ENCODE measurements at places on chromosomes 12 and 14. TPM values are rescaled to one million over a fixed set of nuclear protein-coding genes. Genes with fewer than 3 reads are reported as not detected.
A peak's percentile ranks its signal among the peaks of the same experiment; 100 is the strongest.

- peaks cover 3% of the 10 kb centered on the region for H3K36me3 ChIP-seq
- DNase-seq, result no peak
- H3K4me3 ChIP-seq, result no peak overlapping the region
- peaks cover 69% of the 10 kb centered on the region for H3K27me3 ChIP-seq
- peaks cover 9% of the 10 kb centered on the region for H3K4me1 ChIP-seq
Observed at GRCh38 chr14:104603711-104604401, 716 bp downstream of the TMEM179 start.

- H3K36me3 ChIP-seq, result no peaks in the 10 kb centered on the region
- peaks cover 33% of the 10 kb centered on the region for H3K4me1 ChIP-seq
- H3K4me3 ChIP-seq, result peak overlapping the region; percentile 77
- no peaks in the 10 kb centered on the region for H3K27me3 ChIP-seq
- H3K27ac ChIP-seq, result peak overlapping the region; percentile 83
Observed at GRCh38 chr14:76863724-76864407, 37.7 kb downstream of the LRRC74A start.

GRCh38 chr12:6839482-6840201, 1.1 kb upstream of the GNB3 start:
- no peak overlapping the region for H3K27ac ChIP-seq
- no peaks in the 10 kb centered on the region for H3K27me3 ChIP-seq
- H3K4me3 ChIP-seq, result no peak overlapping the region
- no peak for DNase-seq
- no peaks in the 10 kb centered on the region for H3K36me3 ChIP-seq

- no peak overlapping the region for H3K27ac ChIP-seq
- no peak for DNase-seq
- no peaks in the 10 kb centered on the region for H3K36me3 ChIP-seq
Observed at GRCh38 chr12:131832321-131833231, 4.4 kb downstream of the MMP17 start.

The RBM25 gene
- total RNA-seq, result 168 TPM

The ACVRL1 gene
- not detected for total RNA-seq
